Nephron progenitor cell (in vitro differentiated cells): ENCODE measurements at places on chromosomes 2 and 18.

DNA sequence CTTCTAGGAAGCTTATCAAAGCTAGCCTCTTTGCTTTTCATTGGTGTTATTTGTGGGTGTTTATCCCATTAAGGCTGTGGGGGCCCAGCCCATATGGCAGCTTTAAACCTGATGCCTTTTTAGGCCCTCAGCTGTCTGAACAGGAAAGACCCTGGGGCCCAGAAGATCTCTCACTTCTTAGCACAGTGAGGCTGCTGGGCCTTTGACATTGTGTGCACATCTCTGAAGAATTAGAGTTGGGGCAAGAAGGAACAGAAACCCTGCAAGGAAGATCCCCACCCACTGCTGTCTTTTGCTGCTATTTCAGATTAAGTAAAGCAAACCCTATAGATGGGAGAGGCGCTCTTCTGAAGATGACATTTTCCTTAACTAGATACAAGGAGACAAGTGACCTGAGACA is 250.0 kb downstream of the SMAD2 start:
- DNase-seq, result no peak

- DNase-seq, result no peak
Observed at GRCh38 chr2:196012314-196012713, 56.3 kb downstream of the DNAH7 start.

DNA sequence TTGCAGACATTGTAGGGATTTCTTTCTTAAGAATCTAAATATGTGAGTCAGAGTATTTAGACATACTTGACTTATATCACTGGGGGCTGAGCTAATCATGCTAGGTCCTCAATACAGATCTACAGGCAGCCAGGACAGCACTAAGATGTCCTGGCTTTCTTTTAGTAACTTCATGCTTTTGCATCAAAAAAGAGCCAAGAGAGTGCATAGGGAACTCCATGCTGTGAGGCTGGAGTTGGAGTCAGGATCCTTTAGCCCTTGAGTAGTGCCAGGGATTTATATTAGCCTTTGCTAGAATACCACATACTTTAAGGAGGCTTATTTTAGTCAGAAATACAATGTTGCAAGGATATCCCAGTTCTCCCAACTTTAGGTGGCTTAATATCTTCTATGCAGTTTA is 289.7 kb downstream of the CCDC85A start:
- no peak for DNase-seq

- DNase-seq, result no peak
Observed at GRCh38 chr2:118992740-118993391, 50.9 kb downstream of the MARCO start.

- DNase-seq, result no peak
Observed at GRCh38 chr2:230589497-230590015, 123.1 kb upstream of the CAB39 start.

DNA sequence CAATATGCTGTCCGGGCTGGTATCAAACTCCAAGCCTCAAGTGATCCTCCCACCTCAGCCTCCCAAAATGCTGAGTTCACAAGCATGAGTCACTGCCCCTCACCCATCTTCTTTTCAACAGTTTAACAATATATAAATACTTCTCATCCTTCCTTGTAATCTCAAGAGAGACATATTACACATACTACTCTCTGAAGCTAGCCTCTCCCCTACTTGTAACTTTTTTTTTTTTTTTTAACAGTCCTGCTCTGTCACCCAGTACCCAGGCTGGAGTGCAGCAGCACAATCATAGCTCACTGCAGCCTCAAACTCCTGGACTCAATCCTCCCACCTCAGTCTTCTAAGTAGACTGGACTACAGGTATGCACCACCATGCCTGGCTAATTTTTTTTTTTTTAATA is 5.7 kb downstream of the GFPT1 start:
- DNase-seq, result no peak

GRCh38 chr2:161681046-161681445 is 56.8 kb downstream of the SLC4A10 start:
- DNase-seq, result no peak

DNA sequence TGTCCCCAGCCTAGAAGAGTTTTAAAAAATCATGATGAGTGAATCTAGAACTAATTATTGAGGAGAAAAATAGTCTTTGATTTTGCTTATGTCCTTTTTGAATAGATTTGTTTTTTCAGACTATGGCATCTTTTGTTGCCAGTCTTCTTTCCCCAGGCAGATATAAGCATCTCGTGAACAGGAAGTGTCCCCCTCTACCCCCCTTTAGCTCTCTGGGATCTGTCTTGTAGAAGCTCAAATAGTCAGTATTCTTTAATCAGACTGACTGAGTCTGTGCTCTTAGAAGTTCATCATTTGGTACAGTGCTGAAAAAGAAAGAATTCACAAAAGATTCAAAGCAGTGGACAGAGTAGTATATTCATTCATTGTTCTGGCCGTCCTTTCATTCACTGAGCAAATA is 10.4 kb downstream of the PRKCE start:
- no peak for DNase-seq

DNA sequence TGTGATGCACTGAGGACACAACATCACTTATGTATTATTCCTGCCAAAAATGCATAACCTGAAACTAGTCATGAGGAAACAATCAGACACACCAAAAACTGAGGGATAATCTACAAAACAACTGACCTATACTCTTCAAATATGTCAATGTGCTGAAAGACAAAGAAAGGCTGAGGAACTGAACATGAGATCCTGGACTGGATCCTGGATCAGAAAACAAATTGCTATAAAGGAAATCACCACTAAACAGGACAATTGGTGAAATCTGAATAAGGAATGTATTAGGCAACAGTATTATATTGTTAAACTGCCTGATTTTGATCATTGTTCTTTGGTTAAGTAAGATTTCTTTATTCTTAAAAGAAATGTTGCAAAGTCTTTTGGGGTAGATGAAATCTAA is 28.8 kb downstream of the CUL3 start:
- DNase-seq, result no peak

DNA sequence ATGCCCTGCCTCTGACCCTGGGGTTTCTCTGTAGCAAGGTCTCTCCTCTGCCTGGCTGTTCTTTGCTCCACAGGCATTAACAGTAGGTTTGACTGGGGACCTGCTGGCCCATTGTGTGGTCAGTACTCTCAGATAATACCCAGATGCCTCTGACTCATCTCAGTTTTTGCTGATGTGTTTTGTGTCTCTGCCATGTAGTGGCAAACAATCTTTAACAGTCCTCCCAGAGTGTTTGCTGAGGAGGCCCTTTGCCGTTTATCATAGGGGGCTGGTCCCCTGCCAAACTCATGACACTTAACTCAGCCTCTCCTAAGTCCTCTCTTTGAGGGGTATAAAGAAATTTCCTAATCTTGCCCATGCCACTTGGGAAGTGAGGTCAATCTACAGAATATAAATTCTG is 793.7 kb upstream of the FANCL start:
- no peak for DNase-seq

- no peak for DNase-seq
Observed at GRCh38 chr2:162385536-162385935, 41.6 kb downstream of the GCA start.

DNA sequence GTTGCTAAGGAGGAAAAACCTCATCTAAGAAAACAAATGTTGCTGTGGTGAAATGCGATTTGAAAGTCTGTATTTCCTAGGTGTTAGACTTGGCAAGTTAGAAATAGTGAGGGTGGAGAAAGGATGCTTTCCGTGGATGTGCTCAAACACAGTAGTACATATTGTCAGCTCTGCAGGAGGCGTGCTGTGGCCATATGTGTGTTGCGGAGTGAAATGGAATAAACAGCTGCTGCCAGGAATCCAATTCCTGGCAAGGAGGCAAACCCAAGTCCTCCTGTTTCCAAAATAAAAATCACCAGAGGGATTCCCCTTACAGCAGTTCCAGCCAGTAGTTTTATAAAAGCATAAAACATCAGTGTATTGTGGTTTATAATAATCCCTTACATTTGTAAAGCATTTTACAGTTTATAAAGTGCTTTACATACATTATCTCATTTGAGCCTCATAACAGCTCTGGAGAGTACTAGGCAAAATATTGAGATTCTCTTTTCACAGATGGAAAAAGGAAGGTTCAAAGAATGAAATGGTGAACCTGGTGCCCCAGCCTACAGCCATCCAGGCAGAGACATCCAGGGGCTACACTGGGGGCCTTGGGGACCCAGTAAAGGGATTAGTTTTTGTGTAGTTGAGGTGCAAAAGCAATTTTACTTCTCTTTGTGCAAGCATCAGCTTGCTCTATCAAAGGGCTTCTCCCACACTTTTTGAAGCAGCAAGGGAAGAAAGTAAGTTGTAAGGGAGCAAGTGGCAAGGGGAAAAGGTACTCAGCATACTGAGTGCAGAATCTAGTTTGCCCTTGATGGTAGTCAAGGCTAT is 206.0 kb downstream of the AGPS start:
- DNase-seq, result no peak

DNA sequence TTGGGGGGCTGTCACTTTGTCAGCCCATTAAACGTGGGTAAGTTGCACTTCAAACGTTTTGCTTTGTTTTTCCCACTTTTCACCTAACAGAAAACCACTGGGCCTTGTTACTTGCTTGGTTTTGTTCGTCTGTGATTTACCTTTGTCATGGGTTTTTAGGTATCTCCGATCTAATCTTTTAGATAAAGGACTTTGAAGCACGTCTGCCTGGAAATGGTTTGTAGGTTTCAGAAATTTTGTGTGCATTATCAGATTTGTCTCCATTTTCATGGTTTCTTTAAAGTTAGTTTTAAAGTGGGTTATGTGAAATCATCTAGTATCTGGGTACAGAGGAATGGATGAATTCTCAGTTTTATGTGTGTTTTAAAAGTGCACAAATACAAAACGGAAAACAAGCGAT is 6.4 kb downstream of the CTDP1 start:
- DNase-seq, result no peak

- DNase-seq, result no peak
Observed at GRCh38 chr2:147125145-147125544, 719.7 kb upstream of the ACVR2A start.

DNA sequence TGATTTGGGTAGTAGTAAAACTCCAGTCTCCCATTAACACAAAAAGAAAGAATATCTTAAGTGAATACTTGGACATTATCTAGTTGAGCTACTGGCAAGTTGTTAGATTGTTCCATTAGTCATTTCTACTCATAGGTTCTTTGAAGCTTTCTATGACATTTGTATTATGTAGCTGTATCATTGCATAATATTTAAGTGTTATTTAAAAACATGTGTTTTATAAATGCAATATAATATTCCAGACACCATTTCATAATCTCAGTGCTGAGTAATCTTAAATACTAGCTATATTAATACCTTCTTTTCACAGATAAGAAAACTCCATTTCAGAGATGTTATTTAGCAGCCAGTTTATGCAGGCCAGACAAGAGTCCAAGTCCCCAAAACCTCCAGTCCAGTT is 271.9 kb downstream of the NCKAP5 start:
- no peak for DNase-seq

DNA sequence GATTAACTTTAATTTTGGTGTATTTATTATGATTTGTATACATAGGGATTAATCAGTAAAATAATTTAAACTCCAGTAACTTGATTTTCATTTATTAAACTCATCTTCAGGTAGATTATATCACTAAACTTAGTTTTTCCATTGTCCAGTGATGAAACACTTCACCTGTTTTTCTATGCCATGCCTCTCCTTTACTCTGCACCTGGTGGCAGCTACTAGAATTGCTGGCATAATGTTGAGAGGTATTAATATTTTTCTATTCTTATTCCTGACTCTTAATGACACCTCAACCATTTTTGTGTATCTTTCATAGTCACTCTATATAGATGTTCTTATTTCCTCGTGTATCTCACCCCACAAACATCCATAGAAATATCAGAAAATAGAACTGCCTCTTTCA is 940.3 kb upstream of the CRIM1 start:
- DNase-seq, result no peak

DNA sequence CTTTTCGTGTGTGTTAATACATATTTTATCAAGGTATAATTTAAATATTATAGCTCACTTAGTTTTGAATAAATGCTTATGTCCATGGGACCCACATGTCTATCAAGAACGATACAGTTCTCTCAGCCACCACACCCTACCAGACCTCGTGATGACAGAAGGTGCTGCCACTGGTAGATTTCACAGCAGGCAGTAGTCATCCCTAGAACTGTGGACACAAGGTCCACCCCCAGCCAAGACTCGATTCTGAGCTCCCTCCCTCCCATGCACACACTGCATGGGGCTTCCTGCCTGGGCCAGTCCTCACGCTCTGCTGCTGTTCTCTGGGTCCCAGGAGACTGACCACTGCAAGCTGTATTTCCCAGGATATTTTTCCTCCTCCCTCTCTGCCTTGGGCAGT is 26.5 kb upstream of the CREB1 start:
- no peak for DNase-seq

- no peak for DNase-seq
Observed at GRCh38 chr2:219672406-219672805, 45.0 kb downstream of the SLC4A3 start.

- no peak for DNase-seq
Observed at GRCh38 chr2:74290066-74290465, 53.1 kb downstream of the SLC4A5 start.

DNA sequence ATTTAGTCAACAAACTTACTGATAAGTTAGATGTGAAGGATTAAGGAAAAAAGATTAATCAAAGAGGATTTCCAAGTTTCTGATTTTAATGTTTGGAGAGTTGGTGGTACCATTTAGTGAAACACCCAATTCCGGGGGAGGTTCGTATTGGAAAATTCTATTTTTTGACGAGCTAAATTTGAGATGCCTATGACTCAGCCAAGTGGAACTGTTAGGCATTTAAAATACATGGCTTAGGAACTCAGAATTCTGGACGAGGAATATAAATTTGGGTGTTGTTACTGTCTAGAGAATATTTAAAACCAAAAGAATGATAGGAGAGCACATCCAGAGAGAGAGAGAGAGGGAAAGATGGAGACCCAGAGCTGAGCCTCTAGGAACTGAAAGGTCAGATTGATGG is 103.6 kb downstream of the TMX3 start:
- no peak for DNase-seq

- DNase-seq, result no peak
Observed at GRCh38 chr2:71528749-71529148, 75.4 kb downstream of the DYSF start.

DNA sequence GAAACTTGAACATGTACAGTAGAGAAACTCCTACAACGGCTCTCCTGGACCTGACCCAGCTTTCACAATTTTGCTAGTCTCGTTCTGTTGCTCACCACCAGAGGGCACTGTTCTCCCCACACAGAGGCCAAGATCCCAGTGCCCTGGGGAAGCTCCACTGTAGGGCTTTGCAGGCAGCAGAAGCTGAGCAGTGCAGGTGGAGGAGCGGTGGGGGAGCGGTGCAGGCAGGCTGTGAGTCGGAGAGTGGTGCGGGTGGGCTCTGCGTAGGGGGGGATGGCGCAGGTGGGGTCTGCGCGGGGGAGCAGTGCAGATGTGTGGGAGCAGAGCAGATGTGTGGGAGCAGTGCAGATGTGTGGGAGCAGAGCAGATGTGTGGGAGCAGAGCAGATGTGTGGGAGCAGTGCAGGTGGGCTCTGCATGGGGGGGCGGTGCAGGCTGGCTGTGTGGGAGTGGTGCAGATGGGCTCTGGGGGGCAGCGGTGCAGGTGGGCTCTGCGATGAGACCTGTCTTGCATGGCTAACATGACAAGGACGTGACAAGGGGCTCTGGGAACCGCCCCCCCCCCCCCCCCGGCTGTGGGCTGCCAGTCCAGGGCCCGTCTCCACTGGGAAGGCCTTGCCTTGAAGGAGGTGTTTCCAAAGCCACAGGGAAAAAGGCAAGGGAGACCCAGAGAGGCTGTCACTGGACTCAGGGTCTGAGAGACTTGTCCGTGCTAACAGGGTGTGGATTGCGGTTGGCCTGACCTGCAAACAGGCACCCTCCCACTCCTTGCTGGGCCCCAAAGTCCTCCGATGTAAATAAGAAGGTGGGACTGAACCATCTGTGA is 7.3 kb downstream of the CYS1 start:
- peak; percentile 81 for DNase-seq
